ENCODE measurements at places on chromosomes 3 and 15.

- DNase-seq: no peak
Measured at GRCh38 chr3:140910860-140911259, 30.8 kb upstream of the SLC25A36 start.

DNA sequence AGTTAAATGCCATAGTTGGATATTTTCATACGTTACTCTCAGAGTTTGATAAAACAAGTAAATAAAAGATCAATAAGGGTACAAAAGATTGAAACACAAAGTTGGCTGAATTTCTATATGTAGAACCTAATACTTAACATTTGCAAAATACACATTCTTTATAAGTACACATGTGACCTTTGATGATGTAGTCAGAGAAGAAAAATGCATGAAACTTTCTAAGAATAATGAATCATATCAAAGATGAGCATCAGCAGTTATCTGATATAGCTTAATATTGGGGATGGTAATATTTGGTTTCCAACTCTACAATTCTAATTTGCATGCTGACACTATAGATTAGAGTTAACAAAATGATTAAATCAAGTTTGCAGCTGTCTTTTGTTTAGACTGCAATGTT, 188.0 kb upstream of the TGFBR2 start:
- no peak for DNase-seq

DNA sequence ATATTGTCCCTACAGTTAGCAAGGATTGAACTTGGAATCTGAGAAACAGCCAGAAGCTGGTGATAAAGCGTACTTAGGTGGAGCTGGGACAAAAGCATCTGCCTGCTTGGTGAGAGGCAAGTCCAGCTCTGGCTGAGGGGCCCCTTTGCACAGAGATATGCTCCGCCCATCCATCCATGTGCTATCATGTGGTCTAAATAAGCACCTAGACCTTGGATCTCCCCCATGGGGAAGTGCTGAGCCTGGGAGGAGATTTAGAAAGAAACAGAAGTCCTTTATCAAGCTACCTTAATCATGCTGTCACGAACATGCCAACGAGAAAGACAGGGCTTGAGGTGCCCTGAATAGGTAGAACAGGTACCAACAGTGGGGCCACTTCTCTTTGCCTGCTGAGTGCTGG, 369.5 kb downstream of the FOXP1 start:
- no peak for DNase-seq

- DNase-seq: no peak
Measured at GRCh38 chr15:77753281-77753873, 120.7 kb upstream of the LINGO1 start.

- DNase-seq: no peak
Measured at GRCh38 chr3:111846717-111847116, 12.3 kb upstream of the PHLDB2 start.

GRCh38 chr15:55564347-55565145, 23.6 kb downstream of the PYGO1 start:
- DNase-seq: no peak

DNA sequence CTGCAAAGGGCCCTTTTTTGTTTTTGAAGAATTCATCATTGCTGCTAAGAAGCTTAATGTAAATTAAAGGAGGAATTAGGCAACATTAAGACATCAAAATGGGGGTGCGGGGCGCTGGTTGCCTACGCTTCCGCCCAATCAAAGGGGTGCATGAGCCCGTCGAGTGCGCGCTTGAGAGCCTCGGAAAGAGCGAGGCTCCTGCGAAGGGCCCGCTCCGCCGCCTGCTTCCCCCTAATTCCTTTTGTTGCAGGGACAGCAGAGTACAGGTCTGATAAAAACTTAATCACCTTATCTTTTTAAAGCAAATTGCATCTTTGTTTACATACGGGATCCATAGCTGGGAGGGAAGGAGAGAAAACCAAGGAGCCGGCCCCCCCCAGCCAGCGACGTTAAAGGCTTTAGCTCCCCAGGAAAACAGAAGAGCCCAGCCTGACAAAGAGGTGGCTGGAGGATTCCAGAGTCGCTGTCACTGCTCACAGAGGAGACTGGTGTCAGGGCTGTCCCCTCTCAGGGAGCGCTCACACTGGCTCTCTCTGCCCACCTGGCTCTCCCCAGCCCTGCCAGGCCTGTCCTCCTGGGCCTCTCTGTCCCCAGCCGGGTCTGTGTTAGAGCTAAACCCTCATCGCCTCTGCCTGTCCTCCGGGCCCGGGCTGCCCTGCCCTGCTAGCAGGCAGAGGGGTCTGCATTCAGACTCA, 67.3 kb downstream of the DNAJB8 start:
- no peak for DNase-seq

DNA sequence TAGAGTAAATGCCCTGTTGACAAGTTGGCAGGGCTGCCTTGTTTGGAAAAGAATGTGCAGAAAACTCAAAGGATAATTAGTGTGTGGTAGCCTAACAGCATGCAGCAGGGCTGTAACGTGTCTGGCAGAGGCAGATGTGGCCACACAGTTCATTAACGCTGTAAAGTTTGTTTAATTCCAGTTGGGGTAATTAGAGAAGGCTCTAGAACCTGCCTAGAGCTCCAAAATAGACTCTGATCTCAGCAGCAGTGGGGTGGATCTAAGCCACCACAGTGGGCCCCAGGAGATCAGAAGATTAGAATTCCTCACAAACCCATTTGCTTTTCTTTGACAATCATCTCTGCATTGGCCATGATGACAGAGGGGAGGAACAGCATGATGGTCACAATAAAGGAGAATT, 65.1 kb upstream of the LEKR1 start:
- DNase-seq: peak; percentile 37

DNA sequence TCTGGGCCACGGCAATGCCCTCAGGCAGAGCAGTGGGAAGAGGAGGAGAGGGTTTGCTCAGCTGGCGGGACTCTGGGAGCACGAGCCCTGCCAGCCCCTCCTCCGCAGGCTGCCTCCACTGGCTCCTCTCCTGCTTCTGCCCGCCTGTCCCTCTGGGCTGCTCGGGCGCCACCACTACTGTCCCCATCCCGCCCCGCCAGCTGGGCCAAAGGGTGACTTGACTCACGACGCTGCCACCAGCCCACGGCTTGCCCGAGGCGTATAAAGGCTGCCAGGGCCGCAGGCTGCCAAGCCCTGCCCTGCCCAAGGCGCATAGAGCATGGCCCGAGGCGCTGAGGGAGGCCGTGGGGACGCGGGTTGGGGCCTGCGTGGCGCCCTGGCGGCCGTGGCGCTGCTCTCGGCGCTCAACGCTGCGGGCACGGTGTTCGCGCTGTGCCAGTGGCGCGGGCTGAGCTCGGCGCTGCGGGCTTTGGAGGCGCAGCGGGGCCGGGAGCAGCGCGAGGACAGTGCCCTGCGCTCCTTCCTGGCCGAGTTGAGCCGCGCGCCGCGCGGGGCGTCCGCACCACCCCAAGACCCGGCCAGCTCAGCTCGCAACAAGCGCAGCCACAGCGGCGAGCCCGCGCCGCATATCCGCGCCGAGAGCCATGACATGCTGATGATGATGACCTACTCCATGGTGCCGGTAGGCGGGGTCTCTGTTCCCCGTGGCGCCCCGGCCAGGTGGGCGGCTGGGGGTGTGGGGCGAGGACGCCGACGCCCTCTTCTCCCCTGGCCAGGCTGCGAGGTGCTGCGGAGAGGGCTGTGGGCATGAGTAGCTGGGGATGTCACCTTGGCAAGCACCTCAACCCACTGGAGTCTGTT, at the start of gene GLDN:
Gene GLDN, plus strand, starts transcription at position 290 of the 861 bp plus-strand sequence. Its CDS starts 30 bp downstream, at position 320.
- no peak for DNase-seq

DNA sequence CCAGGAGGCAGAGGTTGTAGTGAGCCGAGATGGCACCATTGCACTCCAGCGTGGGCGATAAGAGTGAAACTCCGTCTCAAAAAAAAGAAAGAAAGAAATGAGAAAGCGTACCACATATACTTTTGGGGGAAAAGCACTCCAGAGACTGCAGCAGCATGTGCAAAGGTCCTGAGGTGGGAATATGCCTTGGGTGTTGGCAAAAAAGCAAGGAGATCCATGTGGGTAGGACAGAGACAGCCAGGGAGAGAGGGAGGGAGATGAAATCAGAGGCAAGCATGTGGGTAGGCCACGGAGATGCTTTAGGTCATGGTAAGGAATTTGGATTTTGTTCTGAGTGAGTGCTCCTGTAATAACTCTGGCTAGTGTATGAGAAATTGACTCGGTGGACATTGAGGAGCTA, 3.7 kb upstream of the SH3BP5 start:
- no peak for DNase-seq

GRCh38 chr3:20990896-20991295, 760.1 kb downstream of the ZNF385D start:
- no peak for DNase-seq

DNA sequence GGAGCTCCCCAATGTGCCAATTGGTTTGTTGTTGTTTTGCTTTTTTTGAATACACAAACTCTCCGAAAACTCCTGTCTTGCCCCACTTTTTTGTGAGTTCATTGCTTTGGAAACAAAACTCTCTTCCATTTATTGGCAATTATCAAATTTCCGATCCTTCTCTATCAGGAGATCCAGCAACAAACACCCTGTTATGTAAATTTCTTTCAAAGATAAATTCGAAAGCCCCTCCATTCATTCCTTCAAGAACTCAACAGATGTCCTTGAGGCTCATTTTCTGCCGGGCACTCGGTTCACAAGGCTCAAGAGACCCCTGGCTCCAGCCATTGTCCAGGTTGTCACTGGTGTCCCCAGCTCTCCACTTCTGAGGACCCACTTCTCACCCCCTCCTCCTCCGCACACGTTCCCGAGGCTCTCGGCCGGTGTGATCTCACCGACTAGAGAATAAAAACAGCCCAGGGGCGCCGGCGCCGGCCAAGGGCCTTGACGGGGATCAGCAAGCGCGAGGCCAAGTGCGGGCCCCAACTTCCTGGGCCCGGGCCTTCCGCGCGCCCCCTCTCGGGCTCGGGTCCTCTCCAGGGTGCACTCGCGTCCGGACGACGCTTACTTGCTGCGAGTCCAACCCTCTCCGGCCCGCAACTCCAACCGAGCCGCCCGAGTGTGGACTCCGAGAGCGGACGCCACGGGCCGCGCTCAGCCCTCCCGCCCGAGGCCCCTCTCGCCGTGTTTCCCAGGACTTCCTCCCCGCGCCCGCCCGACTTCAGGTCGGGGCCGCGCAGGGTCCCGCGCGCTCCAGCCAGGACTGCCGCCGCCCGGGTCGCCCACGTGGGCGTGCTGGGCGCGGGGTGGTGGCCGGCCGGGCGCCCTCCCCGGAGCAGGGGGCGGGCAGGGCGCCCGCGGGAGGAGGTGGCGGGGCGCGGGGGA, 533 bp upstream of the SMAD3 start:
- DNase-seq: no peak

DNA sequence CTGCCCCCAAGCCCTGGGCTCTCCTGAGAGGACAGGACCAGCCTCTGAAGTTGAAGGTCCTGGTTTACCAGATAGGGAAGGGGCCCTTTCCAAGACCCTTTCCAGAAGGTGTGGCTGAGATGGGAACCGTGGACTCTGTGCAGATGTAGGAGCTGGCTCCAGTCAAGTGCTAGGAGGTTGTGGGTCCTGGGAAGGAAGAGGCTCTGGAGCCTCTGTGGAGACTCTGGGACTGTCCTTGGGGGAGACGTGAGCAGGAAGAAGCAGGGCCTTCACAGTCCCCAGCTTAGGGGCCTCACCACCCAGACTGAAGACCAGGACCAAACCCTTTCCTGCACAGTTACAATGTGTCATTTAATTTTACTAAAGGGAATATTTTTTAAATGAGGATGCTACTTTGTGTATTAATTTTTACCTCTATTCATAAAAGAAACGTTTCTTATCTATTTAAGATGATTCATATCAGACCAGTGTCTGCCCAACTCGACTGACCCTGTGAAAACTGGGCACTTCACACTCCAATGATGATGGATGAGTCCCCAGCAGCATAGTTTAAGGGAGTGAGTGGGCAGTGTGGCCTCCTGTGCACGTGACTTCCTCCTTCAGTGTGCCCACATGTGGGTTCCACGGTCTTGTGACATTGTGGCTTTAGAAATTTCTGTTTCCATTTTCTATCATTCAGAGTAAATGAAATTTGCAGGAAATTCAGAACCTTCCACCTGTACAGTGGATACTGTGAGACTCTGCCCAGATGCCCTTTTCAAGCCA, 10.9 kb downstream of the CCR5AS start:
- DNase-seq: no peak

- DNase-seq: no peak
Measured at GRCh38 chr15:36888011-36888992, 212.0 kb downstream of the MEIS2 start.

- DNase-seq: no peak
Measured at GRCh38 chr3:183892610-183893214, 8.0 kb upstream of the PARL start.

GRCh38 chr3:24521420-24522145, 26.9 kb upstream of the THRB start:
- no peak for DNase-seq

GRCh38 chr15:69853544-69853951, 244.2 kb downstream of the TLE3 start:
- DNase-seq: no peak

DNA sequence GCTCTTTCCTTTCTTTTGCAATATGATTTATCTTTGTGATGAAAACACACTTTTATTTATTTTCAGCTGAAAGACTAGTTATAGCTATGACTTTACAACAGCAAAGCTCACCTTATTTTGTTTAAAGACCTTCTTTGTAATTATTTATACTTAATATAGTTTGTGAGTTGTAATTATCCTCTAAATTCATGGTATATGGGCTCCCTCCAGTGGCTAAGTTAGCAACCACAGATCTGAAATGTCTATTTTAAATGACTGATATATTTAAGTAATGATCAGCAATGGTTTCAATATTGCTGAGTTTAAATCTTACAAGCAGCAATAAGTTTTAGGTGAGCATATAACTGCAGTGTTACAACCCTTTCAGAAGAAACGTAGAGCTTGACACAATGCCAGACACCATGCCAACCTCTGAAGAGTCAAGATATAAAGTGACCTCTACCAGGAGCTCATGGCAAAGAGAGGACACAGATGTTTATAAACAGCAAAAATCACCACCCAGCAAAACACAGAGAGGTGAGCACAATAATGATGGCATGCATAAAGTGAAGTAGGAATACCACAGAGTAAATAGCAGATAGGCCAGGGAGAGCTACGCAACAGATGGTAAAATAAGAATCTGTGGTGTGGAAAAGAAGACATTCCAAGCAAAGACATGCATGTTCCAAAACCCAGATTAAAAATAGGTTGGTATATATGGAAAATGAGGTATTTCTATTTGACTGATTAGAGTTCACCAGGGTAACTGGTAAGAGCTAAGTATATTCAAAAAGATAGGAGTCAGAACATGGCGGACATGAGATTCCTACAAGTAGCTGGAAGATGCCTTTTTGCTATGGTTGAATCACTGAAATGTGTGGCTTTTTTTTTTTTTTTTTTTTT, 143.7 kb upstream of the ZNF385D start:
- DNase-seq: no peak

DNA sequence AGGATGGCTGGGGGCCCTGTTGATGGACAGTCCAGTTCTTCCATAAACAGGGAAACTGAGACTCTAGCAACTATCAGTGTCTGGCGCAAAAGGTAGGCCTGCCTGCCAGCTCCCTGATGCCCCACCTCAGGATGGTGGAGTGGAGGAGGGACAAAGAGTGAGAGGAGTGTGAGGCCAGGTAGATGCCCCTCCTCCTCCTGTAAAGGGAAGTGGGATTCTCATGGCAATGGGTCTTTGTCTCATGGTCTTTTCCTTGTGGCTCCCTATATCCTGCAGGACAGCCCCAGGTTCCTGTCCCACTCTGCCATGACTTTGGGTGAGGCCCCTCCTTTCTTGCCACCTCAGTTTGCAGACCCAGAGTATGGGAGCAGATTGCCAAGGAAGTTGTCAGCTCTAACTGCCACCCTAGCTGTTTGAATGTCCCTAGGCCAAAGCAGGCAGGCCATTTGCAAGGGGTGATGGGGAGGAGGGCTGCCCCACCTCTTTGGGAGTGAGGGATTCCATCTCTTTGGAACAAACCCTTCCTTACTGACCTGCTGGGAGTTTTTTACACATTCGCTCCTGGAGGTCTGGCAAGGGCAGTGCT, 2.8 kb upstream of the DNAH1 start:
- DNase-seq: no peak

Measured in DMS 273 treated with DMSO at 0.1 percent for 48 hours (cell line).